Right hindlimb (tissue), 1 donor: ENCODE measurements at places on chromosomes 12 and 14.

- no peak for DNase-seq
Observed at GRCh38 chr12:115259968-115260747, 576.2 kb upstream of the TBX3 start.

GRCh38 chr14:61578745-61579144, 116.6 kb upstream of the HIF1A start:
- DNase-seq: no peak

GRCh38 chr12:106193394-106194215, 54.2 kb downstream of the CKAP4 start:
- DNase-seq: no peak

DNA sequence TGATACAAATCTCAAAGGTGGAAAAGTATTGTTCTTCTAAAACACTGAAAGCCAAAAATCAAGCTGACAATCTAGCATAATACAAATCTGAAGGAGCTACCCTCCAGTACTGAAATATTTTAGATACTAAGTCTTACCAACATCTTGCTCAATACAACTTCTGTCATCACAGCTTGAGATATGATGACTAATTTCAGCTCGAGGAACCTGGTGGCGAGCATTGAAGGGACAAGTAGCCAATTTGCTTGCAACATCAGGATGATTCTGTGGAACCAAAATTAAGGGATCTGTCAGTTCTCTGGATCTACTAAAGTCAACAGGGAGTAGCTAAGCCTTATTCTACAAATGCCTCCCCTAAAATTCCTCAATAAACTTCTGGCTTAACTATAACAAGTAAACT, 10.4 kb downstream of the GTSF1 start:
- DNase-seq: no peak

DNA sequence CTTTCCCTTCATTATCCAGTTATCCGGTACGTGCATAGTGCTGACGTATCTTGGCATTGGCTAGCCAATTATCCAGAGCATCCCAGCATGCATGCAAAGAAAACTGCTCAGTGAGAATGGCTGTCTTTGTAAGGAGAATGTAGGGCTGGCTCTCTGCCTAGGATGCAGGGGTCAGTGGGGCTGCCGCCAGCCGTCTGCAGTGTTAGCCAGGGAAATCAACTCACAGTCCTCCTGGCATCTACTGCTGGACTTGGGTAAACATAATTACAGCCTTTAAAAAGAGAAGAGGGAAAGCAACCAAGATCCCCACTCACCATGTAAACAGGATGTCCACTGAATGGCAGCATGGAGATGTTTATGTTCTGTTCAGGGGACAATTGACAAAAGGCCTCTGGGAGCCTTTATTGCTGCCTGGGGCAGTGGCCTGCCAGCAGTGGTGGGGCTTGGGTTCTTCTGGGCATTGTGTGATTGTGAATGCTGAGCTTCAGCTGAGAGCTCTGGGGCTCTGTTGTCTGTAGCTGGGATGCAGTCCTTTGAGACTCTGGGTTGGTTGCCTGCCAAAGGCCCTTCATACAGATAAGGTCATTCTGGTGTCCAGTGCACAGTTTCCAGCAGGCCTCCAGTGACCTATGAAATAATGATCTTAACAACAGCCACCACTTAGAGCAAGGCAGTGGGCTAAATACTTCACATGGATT, 121.8 kb downstream of the TBC1D30 start:
- peak; percentile 88 for DNase-seq

DNA sequence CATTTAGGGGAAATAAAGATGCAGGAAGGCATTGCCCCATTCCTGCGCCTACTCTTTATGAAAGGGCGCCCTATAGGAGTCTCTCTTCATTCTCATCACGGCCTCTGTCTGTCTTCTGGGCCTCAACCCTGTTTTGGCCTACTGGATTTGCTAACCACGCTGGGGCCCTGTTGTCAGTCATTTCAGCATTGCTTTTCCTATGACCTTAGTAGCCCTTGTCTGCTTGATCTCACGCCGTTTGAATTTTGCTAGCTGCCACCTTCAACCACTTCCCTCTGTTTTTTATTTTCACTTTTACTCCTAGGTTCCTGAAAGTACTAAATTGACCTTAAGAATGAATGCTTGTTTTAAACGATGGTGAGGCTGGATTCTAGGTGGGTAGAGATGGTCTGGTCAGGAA, 139.0 kb downstream of the SYNE2 start:
- no peak for DNase-seq

- DNase-seq: no peak
Observed at GRCh38 chr12:102033991-102034745, 27.6 kb downstream of the WASHC3 start.

- DNase-seq: peak; percentile 48
Observed at GRCh38 chr14:23113431-23114119, 5.5 kb downstream of the CEBPE start.

- DNase-seq: no peak
Observed at GRCh38 chr12:123868791-123869190, 103.8 kb downstream of the CCDC92 start.

GRCh38 chr12:3128498-3129293, 51.5 kb downstream of the TSPAN9 start:
- no peak for DNase-seq

GRCh38 chr12:14802721-14803010, 612 bp downstream of the WBP11 start:
- DNase-seq: peak; percentile 18

DNA sequence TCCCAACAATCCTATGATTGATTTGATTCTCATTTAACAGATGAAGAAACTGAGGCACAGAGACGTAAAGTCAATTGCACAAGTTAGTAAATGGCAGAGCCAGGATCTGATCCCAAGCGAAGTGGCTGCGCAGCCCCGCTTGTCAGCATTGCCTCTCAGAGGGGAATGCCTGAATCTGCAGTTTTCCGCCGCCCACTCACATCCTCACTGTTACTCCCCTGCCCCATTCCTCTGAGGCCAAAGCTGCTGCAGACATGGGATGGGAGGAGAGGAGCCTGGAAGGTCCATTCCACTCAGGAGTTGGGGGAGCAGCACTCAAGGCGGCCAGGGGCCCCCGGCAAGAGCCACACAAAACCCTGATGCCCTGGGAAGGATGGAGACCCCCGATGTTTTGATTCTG, 1.0 kb downstream of the NRIP2 start:
- no peak for DNase-seq

DNA sequence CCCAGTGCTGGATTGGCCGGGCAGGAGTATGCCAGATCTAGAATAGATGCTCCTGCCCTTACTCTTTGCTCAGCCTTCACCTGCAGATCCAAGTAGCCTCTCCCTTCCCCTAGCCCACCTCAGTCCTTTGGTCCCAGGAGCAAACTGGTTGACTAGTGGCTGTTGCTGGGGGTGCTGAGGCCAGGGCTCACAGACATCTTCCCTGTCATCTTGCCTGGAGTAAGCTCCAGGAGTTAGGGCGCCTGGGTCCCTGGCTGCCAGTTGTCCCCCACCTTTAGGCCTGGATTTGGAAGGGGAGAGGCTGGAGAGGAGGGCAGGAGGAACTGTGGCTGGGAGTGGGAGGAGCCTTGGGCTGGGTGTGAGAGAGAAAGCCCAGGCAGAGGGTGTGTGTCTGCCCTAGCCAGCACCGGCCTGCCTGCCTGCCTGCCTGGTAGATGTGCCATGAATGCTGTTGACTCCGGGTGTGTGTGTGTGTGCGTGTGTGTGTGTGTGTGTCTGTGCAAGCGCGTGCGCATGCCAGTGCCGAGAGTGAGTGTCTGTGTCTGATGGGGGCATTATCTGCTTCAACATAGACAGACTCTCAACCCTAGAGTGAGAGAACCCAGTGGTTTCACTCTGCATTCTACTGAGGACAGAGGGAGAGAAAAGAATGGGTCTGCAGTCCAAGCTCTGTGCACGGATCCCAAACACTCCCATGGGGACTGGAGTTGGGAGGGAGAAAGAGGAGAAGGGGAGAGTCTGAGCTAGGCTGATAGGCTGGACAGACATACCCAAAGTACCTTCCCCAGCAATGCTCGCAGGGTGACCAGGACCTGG, 845 bp upstream of the RARG start:
- DNase-seq: peak; percentile 69

DNA sequence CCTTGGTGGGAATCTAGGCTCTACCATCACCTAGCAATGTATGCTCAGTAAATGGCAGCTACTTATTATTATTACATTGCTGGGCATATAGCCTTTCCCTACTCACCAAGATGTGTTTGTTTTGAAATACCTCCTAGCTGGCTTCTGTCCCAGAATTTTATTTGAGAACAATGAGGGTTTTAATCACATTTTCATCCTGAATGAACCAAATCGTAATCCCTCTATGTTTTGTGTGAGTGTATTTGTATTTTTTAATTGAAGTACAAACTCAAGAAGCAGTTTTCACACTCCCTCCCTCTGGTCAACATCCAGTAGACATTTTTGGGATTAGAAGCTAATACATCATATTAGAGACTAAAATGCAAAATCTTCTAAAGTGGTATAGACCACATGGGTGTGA, 7.6 kb downstream of the SLC7A8 start:
- no peak for DNase-seq

DNA sequence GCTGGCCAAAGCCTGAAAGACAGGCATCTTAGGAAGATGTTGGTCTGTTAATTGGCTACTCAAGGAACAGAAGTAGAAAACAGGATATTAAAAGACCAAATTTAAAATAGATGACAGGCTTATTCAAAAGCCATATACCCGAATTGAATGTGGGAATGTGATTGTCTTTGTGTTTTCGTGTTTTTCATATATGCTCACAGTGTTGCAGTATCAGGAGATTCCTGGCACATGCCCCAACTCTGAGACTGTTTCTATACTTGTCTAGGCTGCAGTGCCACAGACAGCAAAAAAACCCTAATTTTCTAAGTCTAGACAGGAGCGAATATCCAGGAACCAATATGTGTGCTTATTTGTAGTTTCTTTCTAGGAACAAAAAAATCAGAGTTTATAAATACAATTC, 57.4 kb upstream of the KRR1 start:
- no peak for DNase-seq

- DNase-seq: no peak
Observed at GRCh38 chr14:54807881-54808280, 94.7 kb downstream of the GCH1 start.
